ENCODE measurements at places on chromosomes 2 and 18.
A peak's percentile ranks its signal among the peaks of the same experiment; 100 is the strongest.

GRCh38 chr2:138223319-138223718 lies 259.0 kb downstream of the HNMT start:
- DNase-seq, result no peak

DNA sequence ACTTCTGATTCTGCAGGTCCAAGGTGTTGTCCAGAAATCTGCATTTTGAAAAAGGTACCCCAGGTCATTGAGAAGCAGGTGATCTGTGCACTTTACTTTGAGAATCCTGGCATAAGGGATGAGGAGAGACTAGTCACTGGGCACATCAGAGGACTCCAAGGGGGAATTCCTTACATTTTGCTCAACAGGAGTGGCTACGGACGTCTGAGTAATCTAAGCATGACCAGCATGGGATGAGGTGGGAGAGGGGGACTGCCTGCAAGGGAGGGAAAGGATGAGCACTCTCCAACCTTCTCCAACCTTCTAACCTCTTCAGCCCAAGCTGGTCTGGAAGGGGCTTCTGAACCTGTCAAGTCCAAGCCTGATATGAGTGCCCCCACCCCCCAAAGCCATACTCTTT lies 55.5 kb downstream of the MARCHF4 start:
- DNase-seq, result no peak

GRCh38 chr2:42906111-42906556 lies 113.8 kb upstream of the HAAO start:
- no peak for DNase-seq

DNA sequence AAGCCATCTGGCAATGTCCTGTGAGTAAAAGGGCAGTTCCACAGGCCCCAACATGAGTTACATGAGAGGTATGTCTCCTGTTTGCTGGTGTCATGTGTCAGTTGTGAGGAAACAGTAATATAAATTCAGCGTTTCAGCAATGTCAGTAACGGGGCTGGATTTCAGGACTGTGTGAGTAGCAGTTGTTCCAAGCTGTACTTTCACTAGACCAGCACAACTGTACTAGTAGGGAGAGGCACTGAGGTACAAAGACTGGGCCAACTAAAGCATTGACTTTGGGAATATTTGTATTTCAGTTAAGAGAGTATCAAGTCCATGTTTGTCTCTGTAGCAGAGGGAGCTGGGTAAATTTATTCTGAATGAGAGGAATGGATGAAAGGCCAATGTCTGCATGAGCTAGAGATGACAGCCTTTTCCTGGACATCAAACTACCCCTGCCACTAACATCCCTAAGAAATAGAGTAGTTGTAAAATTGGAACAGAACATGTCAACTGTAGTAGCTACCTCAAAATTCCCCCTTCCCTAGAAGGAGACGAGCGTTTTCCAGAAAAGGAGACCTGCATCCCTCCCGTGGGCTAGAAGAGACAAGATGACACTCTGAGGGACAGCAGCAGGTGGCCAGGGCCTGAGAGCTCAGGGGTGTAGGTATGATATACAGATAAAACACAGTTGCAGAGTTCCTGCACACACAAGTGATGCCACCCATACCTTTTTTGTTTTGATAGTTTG lies 24.4 kb downstream of the EIF4E2 start:
- no peak for DNase-seq

DNA sequence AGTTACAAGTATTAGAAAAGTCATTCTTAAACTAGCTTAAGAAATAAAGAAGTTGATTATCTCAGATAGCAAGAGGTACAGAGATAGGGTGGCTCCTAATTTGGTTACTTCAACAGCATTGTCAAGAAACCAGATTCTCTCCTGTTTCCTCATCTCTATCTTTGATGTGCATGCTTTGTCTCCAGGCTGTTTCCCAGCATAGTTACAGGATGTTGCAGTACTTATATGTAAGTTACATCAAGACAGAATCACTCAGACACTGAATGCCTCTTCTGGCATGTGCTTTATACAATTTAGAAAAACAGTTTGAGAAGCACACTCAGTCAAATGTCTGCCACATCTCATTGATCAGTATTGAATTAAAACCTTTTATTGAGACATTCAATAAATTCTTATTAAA lies 189.5 kb upstream of the UBE2E3 start:
- no peak for DNase-seq

DNA sequence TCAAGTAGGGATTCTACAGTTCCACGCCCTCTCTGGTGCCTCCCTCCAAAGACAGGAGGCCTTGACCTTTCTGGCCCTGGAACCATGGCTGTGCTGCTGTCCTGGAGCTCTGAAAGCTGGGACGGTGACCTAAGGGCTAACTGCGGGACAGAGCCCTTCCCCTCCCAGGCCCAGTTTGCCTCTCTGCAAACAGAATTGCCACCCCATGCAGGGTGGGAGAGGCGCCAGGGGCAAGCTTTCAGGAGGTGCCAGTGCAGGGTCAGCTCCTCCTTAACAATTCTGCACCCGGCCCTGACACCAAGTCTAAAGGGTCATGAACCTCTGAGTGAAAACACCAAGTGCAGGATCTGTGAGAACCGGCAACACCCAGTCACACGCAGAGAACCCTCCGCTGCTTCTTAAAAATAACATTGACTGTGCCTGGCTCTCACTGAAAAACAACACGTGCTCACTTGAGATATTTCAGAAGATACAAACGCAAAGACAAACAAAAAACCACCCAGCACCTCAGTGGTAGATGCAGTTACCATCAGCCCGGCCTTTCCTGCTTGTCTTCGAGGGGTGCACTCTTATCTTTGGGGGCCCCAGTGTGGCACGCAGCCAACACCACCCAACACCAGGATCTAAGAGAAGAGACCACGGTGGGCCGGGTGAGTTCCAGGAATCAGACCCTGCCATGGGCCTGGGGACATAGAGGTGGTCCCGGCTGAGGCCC lies 1.1 kb upstream of the SNED1 start:
- no peak for DNase-seq

DNA sequence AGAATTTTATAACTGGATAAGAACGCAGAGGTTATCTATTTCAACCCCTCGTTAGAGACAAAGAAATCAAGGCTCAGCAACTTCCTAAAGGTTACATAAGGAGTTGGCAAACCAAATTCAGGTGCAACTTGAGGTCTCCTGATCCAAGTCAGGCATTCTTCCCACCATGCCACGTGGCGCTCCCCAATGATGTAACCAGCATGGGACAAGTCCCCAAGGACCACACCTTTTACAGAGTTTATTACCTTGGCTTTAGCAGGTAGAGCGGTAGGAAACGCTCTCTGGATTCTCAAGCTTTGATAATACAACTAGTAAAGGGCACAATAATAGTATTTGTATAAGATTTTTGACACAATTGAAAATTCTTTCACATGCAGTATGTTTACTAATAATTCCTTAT lies 26.7 kb upstream of the MBOAT2 start:
- no peak for DNase-seq

DNA sequence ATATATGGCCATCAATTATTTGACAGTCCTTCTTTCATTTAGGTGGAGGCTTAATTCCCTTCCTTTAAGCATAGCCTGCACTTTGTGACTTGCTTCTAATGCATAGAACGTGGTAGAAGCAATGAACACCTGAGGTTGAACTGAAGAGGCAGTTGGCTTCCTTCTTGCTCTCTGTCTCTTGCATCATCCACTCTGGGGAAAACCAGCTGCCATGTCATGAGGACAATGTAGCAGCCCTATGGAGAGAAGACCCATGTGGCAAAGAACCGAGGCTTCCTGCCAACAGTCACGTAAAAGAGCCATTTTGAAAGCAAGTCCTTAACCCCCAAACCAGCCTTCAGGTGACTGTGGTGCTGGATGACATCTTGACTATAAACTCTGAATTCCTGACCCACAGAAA lies 46.8 kb downstream of the ATOH8 start:
- DNase-seq, result peak; percentile 10

GRCh38 chr2:169446452-169446851 lies 32.8 kb upstream of the BBS5 start:
- no peak for DNase-seq

- DNase-seq, result peak; percentile 70
Measured at GRCh38 chr2:98086491-98087446, at the start of gene VWA3B. VWA3B (plus strand) TSS chr2:98087167; CDS start chr2:98093093, 5,926 bp downstream.

GRCh38 chr2:213068676-213069359 lies 82.6 kb downstream of the IKZF2 start:
- no peak for DNase-seq

DNA sequence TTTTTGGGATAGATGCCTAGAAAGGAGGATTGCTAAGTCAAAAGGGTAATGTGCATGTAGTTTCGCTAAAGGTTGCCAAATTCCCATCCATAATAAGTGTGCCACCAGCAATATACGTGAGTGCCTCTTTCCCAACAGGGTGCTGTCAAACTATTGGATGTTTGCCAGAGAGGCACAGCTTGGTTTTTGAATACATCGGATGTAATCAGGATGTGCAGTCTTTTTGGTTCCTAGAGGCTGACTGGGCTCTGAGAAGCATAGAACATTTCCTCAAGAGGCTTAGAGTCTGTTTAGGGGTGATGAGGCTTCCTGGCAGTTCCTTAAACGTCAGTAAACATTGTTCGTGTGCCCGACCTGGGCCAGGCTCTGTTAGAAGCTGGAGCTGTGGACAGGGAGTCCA lies 28.0 kb downstream of the AGAP1 start:
- no peak for DNase-seq

DNA sequence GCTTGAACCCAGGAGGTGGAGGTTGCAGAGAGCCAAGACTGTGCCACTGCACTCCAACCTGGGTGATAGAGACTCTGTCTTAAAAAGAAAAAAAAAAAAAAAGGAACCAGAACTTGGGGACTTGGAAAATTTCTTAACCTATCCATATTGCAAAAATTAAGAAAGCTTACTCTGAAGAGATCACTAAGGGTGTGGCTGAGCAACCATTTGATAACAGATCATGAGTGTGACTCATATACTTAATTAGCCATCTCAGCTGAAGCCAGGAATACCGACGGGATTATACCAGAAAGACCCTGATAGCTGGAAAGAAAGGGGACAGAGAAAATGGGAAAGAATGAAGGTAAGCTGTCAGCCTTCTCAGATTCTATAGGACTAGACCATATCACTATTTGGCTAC lies 7.1 kb upstream of the ADD2 start:
- DNase-seq, result no peak

- DNase-seq, result no peak
Measured at GRCh38 chr2:3588084-3588483, 6.8 kb upstream of the COLEC11 start.

GRCh38 chr18:56715121-56715520 lies 64.0 kb downstream of the WDR7 start:
- no peak for DNase-seq

GRCh38 chr18:7467708-7468466 lies 99.2 kb upstream of the PTPRM start:
- no peak for DNase-seq

DNA sequence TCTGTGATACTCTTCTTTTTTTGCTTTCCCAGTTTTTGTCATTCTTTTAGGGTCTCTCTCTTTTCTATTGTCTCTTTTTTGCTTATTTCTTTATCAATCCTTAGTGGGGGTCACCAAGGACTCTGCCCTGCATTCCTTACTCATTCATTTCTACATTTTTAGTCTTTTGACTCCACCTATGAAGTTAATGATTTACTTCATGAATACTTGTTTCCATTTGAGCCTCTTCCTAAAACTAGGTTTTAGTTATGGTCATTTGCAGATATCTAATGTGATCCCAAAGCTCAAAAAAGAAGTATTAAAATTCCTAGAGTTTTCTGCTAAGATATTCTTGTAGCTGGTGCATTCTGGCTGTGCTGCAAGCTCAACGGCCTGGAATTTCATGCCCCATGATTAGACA lies 149.3 kb upstream of the AQP4 start:
- DNase-seq, result no peak

DNA sequence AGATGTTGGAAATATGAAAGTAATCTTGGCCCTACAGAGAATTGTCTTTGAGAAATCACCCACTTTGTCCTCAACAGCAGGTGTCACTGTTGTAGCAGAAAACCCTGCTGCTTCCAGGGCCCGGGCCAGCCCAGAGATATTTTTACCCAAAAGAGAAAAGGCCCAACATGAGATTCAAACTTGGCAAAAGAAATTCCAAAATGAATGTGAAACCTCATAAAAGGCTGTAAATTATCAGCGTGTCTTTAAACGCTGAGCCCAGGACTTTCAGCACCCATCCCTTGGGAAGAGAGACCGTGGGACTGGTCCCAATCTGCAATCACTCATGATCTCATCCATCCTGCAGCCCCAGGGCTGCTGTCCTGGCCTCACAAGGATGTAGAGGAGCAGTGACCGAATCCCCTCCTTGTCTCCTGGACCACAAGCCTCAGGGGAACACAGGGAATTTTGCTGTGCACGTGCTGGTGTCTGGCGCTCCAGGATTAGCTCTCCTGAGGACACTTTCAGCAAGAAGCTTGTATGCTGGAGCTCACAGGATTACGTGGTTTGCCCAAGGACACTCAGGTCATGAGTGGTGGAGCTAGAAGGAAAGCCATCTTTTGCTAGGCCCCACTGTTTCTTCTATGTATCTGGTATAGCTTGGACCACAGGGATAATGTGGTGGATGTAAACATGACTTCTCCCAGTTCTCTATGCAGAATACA lies 202.1 kb downstream of the RNF144A start:
- peak; percentile 37 for DNase-seq

DNA sequence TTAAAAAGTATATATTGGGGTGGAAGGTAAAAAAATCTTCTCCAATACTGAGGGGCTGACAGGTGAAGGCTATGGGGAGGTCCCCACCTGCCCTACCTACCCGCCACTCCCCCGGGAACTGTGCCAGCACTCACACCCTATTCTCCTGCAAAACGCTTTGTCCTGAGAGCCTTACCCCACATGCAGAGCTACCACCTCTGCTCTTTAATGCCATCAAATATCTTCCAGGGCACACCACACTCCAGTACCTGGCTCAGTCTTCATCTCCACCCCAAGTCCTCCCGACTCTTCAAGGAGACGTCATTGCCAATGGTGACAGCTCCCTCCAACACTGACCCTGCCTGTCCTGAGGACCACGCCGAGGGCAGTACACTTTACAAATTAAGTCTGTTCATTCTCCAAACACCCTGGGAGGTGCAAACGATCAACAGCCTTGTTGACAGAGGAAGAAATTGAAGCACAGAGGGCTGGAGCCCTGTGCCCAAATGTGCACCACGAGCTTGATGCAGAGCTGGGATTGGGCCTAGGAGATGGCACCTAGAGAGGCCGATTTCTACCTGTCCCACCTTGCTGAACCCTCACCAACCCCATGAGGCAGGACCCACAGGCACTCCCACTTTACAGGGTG lies 6.0 kb upstream of the GPR55 start:
- DNase-seq, result no peak

GRCh38 chr2:113220970-113221708 lies 47.4 kb downstream of the PSD4 start:
- no peak for DNase-seq

- peak; percentile 15 for DNase-seq
Measured at GRCh38 chr2:162063899-162064298, 10.1 kb downstream of the DPP4 start.

DNA sequence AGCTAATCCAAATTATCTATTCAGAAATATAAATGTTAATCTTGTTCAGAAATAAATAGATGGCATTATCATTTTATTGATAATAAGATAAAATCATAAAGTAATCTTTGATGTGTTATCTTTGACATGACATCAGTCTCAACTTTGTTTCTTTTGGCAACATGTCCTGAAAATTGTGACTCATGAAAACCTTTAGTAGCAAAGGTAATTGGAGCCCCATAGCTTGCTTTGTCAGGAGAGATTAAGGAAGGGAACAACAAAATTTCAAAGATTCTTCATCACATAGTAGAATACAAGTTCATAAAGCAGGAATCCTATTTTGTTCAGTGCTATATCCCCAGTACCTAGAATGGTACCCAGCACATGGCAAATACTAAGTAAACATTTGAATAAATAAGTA lies 165.4 kb downstream of the KCNE4 start:
- DNase-seq, result no peak

- no peak for DNase-seq
Measured at GRCh38 chr18:60022671-60023276, 123.0 kb downstream of the PMAIP1 start.

- DNase-seq, result no peak
Measured at GRCh38 chr2:120783371-120783791, 47.7 kb downstream of the GLI2 start.

Data from OCI-LY7 (cell line).